ENCODE measurements at places on chromosomes 4 and X.
A peak's percentile ranks its signal among the peaks of the same experiment; 100 is the strongest.

- DNase-seq = no peak
Observed at GRCh38 chrX:49760290-49760890, 64.6 kb upstream of the PAGE1 start.

DNA sequence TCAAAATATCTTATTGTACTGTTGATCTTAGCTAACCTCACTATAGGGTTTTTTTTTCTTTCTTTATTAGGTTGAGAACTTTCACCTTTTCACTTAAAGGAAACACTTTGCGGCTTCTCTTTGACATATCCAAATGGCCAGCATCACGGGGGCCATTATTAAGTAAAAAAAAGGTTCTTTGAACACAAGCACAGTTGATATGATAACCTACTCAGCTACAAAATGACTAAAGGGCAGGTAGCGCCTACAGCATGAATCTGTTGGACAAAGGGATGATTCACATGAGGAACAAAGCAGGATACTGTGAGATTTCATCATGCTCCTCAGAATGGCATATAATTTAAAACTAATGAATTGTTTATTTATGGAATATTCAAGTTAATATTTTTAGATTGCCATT is 119.6 kb downstream of the CCSER1 start:
- no peak for DNase-seq

GRCh38 chrX:78106651-78106986 is 2.6 kb downstream of the PGK1 start:
- DNase-seq = no peak

GRCh38 chrX:107724653-107725052 is 50.9 kb downstream of the TSC22D3 start:
- DNase-seq = no peak

DNA sequence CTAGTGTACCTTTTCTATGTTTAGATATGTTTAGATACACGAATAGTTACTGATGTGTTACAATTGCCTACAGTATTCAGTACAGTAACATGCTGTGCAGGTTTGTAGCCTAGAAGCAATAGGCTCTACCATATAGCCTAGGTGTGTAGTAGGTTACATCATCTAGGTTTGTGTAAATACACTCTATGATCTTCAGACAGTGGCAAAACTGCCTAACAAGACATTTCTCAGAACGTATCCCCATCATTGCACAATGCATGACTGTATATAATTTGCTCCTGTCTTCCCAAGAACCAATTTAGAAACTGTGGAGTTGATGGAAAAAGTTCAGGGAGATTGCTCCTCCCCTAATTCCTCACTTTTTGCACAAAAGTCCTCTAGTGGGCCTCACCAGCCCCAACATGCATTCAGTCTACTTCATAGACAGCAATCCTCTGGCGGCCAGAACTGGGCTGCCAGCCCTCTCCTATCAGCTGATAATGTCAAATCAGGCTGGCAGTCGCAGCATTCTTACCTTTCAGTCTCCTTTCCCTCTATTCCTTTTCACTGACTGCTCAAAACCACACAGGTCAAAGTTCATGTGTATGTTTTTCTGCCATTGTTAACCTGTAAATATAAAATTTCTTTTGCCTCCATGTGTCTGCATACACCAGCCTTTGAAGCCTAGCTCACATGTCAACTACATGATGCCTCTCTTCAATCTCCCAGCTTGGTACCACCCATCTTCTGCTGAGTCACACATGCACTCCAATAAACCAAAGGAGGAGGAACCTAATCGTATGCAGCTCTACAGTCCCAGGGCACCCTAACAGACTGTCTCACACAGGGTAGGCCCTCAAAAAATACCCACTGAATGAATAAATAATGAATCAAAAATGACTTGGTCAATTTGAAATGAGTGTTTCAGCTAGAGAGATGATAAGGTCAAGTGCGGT is 32.0 kb downstream of the BCLAF3 start:
- DNase-seq = no peak

DNA sequence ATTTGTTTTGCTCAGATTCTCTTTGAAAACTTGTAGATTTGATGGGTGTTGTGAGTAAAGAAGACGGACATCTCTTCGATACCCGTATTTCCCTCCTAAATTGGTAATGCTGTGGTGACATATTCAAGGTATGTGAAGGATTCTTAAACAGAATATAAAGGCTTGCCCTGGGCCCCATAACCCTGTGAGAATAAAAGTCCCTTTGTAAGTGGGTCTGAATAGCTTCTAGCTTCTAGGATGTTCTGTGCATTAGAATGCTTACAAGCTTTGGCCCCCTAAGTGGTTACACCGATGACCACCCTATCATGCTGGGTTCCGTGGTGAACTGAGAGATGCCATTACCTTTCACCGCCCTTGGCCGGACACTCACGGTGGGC is 574 bp upstream of the MOB1B start:
- no peak for DNase-seq

DNA sequence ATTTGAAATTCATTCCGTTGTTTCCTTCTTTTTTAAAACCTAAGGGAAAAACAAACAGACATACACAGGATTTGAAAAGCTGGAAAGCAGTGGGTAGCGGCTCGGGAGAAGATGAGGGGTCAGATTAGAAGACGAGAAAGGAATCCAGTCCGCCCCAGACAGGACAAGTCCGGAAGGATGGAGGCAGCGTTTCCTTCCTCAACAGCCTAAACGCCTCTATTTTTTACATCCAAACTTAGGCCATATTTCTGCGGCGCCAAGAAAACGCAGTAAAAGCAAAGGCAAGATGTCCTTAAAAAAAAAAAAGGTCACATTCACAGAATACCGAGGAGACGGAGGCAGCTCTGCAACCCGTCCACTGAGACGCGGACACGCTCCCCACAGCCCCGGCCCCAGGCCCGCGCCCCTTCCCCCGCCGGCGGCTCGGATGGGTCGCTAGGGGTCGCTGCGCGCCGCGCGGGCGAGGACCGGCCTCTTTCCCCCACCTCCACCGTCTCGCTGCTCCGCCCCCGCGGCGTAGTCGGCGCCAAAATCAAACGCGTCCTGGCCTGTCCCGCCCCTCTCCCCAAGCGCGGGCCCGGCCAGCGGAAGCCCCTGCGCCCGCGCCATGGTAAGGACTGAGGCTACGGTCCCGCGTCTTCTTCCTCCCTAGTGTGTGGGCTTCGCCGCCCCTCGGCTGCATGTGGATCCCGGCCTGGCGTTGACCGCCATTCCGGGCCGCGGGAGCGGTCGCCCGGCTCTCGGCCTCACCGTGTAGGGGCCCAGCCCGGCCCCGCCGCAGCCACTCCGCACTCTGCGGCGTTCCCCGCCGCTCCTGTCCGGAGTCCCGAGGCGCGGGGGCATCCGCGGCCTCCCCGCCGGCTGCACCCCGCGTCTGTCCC is at the start of gene MND1:
MND1 (plus strand) TSS at position 558 of the 881 bp plus-strand sequence; CDS start at position 608, 50 bp downstream.
- DNase-seq = peak; percentile 90

DNA sequence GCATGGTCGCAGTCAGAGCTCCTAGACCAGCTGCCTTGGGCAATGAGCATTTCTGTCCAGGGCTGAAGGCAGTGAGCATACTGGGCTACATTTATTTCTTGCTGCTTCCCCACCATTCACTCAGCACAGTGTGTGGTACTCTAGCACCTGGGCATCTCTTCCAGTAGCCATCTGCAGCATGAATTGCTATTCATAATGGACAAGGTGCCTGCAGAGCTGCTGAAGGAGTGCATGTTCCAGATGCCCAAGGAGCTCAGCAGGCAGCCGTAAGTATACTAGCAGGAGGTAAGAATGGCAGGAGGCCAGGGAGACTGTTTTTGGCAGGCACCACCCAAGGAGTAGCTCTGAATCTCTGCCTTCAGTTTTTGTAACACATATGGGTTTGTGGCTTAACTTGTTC is 110.4 kb upstream of the RXFP1 start:
- DNase-seq = no peak

GRCh38 chr4:62455871-62456270 is 1255.7 kb downstream of the ADGRL3 start:
- no peak for DNase-seq

DNA sequence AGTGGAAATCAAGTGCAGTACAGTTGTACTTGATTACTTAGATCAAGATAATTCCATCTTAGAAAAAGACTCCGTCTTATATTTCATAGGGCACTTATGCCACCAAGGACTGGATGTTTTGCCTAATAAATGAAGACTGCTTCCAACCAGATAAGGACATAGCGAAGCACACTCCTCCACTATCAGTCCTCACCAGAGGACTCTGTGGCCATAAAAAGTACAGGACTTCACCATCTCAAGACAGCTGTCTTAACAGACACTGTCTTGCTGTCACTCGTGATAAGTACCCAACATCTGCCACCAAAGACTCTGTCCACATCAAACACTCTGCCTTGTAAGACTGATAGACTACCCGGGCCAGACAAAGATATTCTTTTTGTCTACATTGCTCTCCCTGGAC is 352.0 kb downstream of the TRAM1L1 start:
- DNase-seq = no peak

- no peak for DNase-seq
Observed at GRCh38 chrX:111519215-111519614, 7.8 kb downstream of the SERTM2 start.

DNA sequence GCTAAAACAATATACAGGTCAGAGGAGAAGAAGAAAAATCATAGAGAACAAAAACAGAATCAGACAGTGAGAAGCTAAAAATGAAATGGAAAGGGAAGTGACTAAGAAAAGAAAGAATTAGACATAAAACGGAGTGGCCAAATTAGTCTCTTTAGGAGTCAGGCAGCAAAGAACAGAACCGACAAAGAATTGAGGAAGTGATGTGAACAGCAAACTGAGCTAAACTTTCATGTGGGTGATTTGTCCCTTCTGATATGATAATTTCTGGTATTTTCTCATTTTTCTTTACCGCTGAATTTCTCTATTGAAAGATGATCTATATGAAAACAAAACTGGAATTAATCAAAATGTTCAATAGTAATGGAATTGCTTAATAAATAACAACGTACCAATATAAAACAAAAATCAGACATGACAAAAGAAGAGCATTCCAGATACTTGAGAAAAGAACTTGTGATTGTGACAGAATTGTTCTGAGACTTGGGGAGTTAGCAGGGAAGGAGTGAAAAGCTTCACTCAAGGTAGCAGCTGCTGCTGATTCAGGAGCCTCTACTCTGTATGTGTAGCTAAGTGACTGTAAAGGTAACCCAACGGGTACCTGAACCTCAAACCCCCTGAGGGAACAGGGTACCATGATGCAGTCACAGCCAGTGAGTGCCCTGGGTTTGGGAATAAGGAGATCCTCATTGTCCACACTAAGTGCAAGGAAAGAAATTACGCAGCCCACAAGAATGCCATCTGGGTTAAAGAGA is 8.8 kb downstream of the TAPT1 start:
- DNase-seq = no peak

GRCh38 chrX:71859637-71860036 is 51.0 kb upstream of the NHSL2 start:
- peak; percentile 45 for DNase-seq

GRCh38 chr4:153228512-153229140 is 24.4 kb downstream of the TRIM2 start:
- DNase-seq = no peak

DNA sequence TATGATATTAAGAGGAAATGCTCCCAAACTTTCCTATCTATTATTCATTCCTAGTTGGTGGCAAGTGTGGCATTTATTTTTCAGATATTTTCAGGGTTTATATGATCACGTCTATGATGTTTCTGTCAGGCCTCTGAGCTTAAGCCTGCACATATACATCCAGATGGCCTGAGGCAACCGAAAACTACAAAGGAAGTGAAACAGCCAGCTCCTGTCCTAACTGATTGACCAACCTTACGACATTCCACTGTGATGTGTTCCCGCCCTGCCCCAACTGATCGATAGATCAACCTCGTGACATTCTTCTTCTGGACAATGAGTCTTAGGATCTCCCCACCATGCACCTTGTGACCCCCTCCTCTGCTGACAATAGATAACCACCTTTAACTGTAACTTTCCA is 67.6 kb upstream of the CTSO start:
- no peak for DNase-seq

- no peak for DNase-seq
Observed at GRCh38 chr4:41359836-41360213, 103.1 kb downstream of the UCHL1 start.

GRCh38 chrX:47628982-47629381 is 748 bp downstream of the CFP start:
- DNase-seq = peak; percentile 37

GRCh38 chr4:113607998-113608397 is 153.5 kb downstream of the CAMK2D start:
- no peak for DNase-seq

DNA sequence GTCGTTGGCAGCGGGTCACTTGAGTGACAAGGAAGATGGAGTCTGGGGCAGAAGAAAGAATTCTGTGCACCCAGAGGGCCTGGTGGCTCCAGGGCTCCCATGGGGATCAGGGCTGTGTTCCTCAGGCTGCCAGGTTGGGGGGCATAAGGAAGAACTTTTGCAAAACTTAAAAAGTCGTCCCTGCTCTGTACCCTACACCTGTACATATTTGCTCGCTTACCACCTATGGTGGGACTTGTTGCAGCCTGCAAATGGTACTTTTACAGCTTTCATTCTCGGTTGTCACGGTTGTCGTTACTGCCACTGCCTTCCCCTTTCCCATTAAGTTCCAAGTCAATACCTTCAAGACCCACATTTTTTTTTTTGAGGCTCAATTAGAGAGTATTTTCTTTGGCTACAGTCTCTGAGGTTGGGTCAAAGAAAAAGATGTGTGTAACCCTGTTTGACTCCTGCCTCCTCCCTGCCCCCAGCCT is 9.1 kb downstream of the ARX start:
- DNase-seq = no peak

DNA sequence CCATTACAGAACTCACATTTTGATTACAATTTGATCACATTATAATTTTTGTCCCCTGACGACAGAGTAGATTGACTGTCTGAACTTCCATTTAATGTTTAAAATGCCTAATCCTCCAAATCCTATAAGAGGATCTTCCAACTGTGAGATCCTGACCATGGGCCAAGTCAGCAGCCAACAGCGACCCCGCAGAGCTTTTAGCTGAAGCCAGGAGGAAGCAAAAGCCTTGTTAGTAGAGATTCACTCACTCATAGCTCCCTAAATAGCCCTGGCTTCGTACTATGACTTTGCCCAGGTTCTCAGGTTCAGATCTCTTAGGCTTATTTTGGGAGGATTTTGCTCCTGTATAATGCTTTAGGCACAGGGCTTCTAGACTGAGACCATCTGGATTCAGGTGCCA is 413.1 kb downstream of the NKX6-1 start:
- no peak for DNase-seq

- no peak for DNase-seq
Observed at GRCh38 chrX:24860140-24860539, 155.6 kb downstream of the ARX start.

DNA sequence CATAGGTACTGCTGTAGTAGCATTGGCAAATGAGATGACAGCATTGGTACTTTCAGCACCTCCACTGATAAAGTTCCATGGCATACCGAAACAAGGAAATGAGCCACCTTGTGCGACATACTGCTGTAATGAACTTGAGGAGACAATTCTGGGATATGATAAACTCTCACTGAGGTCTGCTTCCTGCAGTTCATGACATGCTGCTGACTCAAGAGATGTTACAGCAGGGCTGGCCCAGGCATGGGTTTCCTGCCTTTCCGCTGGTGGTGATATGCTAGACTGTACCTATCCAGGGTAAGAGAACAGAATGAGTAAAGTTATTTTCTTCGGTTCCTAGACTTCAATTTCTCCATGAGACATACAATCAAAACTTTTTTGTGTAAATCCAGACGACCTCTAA is 17.1 kb downstream of the BEND2 start:
- DNase-seq = no peak
